COR-L47 (cell line): ENCODE measurements at places on chromosomes 6 and 20.

DNA sequence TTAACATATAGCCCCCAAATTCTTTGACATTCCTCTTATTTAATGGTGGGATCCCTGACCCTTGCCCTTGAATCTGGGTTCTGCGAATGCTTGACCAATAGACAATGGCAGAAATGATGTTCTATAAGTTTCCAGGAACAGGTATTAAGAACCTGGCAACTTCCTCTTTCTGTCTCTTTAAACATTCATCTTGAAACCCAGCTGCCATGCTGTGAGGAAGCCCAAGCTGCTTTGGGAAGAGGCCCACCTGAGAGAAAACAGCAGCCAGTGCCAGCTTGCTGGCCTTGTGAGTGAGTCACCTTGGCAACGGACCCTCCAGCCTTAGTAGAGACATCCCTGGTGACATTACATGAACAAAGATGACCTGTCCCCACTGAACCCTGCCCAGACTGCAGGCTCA, 45.2 kb upstream of the RALY start:
- DNase-seq: no peak

DNA sequence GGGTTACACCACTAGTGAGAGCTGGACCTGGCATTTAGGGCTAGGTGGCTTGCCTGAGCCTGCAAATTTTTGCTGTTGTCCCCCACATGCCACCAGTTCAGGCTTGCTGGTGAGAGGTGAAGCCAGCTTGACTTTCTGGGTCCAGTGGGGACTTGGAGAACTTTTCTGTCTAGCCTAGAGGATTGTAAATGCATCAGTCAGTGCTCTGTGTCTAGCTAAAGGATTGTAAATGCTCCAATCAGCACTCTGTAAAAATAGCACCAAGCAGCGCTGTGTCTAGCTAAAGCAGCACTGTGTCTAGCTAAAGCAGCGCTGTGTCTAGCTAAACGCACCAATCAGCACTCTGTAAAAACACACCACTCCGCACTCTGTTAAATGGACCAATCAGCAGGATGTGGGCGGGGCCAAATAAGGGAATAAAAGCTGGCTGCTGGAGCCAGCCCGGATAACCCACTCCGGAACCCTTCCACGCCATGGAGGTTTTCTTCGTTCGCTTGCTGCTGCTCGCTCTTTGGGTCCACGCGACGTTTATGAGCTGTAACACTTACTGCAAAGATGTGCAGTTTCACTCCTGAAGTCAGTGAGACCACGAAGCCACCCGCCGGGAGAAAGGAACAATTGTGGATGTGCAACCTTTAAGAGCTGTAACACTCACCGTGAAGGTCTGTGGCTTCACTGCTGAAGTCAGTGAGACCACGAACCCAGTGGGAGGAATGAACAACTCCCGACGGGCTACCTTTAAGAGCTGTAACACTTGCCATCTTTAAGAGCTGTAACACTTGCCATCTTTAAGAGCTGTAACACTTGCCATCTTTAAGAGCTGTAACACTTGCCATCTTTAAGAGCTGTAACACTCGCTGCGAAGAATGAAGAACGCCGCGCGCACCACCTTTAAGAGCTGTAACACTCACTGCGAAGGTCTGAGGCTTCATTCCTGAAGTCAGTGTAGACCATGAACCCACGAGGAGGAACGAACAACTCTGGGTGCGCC, 27.3 kb downstream of the GMPR start:
- no peak for DNase-seq

GRCh38 chr20:43507150-43508080, at the start of gene L3MBTL1:
TSS of gene L3MBTL1 (plus strand) at chr20:43507697. CDS start at chr20:43513504, 5,807 bp downstream.
- peak; percentile 5 for DNase-seq

GRCh38 chr6:124943658-124944057, 18.6 kb upstream of the RNF217 start:
- no peak for DNase-seq

DNA sequence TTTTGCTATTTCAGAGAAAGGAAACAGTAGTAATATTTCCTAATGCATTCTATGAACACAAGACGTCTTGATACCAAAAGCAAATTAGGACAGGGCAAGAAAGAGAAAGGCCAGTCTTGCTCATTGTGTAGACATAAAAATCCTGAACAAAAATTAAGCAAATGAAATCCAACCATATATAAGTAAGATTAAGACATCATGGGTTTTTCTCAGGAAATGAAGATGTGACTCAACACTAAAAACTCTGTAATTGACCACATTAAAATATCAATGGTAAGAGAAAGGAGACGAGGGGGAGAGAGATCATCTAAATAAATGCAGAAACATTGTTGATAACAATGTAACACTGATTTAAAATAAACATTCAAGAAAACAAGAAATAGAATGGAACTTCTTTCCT, 205.4 kb downstream of the SOD2 start:
- DNase-seq: no peak

- no peak for DNase-seq
Observed at GRCh38 chr6:83464381-83465140, 33.7 kb upstream of the ME1 start.

GRCh38 chr6:17707371-17707651, 586 bp upstream of the NUP153 start:
- DNase-seq: no peak

DNA sequence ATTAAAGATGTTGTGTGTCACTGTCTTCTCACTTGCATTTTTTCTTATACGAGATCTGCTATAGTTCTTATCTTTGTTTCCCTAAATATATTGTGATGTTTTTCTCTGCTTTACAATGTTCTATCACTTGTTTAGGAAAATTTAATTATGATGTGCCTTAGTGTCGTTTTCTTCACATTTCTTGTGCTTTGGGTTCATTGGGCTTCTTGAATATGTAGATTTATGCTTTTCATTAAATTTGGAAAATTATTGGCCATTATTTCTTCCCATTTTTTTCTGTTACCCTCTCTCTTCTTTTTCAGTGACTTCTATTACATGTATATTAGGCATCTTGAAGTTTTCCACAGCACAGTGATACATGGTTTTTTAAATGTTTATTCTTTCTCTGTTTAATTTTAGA, 33.4 kb downstream of the CITED2 start:
- no peak for DNase-seq

GRCh38 chr6:129646642-129647041, 63.3 kb downstream of the ARHGAP18 start:
- no peak for DNase-seq

DNA sequence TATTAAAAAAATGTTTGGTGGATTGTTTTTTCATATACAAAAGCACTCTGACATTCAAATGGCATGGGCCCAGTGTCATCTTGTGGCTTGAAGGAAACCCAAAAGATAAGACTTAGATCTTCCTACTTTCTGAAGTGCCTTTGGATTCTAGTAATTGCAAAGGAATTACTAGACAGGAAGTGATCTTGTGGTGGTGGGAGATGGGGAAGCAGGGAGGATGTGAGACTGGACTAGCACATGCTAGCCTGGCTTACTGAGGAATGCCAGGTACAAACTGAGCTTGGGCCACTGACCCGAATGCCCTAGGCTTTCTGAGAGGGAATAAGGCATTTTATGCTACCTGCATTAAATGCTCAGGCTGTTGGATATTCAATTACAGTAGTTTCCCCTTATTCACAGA, 59.0 kb downstream of the AFG1L start:
- DNase-seq: no peak

GRCh38 chr20:64026-64603, 23.4 kb upstream of the DEFB125 start:
- no peak for DNase-seq

DNA sequence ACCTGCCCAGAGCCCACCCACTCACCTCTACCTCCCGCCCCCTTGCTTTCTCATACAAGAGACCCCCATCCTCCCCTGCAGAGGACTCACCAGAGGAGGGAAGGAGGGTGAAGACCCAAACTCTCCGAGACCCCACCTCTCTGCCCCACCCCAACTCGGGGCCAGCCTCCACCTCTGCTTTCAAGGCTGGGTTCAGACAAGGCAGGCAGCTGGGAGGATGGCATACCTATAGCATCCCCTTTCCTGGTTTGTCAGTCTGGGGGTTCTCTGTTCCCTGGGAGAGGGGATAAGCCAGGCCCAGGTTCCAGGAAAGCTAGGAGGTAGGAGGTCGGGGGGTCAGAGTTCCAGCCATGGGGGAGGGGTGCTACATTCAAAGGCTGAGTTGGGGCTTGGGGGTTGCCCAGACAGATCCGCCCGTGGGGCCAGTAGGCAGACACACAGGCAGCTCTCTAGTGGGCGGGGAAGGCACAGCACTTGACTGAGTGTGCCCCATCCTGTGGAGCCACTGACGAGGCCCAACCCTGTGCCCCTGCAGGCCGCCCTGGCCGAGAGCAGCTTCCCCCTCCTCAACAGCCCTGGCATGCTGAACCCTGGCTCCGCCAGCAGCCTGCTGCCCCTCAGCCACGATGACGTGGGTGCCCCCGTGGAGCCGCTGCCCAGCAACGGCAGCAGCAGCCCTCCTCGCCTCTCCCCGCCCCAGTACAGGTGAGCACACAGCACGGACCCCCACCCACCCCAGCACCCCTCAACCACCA, 40.8 kb upstream of the MDFI start:
- no peak for DNase-seq

DNA sequence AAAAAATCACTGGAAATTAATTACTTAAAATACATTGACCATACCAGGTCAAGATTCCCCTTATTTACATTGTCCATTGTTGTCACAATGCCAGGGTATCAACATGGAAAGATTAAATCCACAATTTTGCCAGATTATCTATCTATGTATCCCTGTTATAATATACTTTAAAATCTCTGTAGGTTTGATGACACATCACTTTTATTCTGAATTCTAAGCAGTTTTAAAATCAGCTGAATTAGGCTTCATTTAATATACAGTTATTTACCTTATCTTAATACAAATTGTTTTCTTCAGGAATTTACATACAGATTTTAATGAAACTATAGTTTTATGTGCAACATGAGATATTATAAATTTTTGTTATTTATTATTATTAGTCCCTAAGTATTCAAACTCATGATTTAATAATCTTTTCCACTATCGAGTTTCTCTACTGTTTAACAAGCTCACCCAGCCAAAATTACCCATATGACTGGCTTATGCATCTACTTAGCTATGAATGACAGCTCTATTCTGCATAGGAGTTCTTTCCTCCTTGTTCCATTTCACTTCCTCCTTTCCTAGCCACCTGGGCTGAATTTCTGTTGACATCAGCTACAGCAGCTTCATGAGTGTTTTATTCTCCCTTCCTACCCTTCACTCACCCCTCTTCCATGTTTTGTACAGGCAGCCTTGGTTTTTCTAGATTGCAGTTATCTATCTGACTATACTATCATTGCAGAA, 654.2 kb upstream of the MAP3K7 start:
- no peak for DNase-seq

GRCh38 chr6:40473026-40473425, 114.1 kb downstream of the LRFN2 start:
- peak; percentile 33 for DNase-seq

GRCh38 chr6:15483060-15483459, 179.8 kb downstream of the DTNBP1 start:
- no peak for DNase-seq

GRCh38 chr6:77178821-77179220, 284.5 kb downstream of the HTR1B start:
- DNase-seq: no peak

DNA sequence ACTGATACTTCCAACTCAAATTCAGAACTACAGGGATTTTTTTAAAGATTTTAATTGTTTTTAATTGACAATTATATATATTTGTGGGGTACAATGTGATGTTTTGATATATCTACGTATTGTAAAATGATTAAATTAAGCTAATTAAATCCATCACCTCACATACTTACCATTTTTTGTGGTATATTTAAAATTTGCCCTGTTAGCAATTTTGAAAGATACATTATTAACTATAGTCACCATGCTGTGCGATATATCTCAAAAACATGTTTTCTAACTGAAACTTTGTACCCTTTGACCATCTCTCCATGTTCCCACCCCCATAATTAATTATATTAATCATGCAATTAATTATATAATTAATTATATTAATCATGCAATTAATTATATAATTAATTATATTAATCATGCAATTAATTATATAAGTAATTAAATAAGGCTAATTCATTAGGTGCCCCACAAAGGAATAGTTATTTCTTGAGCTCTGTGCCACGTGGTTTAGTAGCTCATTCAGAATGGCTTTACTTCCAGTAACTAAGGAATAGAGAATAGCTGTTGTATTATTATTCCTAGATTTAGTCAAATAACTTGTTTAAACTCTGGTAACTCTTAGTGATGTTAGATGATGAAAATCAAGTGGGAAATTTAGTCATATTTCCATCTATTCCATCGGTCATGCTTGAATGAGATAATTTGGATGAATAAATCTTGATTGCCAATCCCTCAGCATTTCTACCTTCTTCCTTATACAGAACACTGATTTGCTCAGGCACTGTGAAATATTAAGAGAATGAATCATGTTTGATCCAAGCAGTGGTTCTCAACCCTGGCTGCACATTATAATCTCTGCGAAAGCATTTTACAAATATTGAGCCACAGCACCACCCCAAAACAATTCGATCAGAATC, 25.1 kb downstream of the LOC128125822 start:
- DNase-seq: no peak

GRCh38 chr20:32404017-32404416, 45.9 kb downstream of the ASXL1 start:
- no peak for DNase-seq

DNA sequence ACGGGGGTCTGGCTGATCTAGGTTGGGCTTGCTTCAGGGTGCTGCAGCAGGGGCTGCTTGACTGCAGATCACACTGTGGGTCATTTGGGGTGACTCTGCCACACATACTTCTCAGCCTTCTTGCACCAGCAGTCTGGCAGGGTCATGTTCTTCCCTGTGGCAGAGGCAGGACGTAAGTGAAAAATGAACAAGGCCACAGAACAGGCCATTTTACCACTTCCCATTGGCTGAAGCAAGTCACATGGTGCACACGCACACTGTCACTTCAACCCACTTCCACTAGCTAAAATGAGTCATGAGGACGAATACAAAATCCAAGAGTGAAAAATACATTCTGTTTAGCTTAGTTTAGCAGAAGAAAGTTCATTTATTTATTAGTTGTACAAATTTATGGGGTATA, 168.6 kb upstream of the GGTLC1 start:
- DNase-seq: no peak

- no peak for DNase-seq
Observed at GRCh38 chr6:169489563-169490245, 212.1 kb downstream of the WDR27 start.

DNA sequence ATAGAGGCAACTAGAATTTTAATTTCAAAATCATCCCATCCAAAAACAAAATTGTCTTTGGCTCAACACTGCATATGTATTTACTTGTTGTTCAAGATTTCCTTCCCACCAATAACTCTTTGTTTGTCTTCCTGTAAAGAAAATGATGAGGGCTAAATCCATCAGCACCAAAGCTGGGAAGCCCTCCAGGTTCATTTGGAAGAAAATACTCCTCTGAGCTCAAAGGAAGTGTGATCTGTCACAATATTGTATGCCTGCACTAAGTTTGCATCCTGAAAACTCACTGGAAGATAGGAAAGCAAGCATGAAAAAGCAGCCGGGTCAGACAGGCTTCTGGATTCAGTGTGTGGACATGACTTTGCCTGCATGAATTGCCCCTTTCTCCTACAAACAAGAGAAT, 28.7 kb upstream of the OPRM1 start:
- no peak for DNase-seq

- DNase-seq: peak; percentile 33
Observed at GRCh38 chr6:119742188-119742803, 392.7 kb upstream of the MAN1A1 start.

GRCh38 chr6:133919362-133919761, 30.4 kb downstream of the TCF21 start:
- DNase-seq: no peak
